Fibroblast of skin of left biceps (primary cell): ENCODE measurements at places on chromosomes 3 and 15.

GRCh38 chr3:38117163-38117716, 19.7 kb downstream of the ACAA1 start:
- no peak for DNase-seq

DNA sequence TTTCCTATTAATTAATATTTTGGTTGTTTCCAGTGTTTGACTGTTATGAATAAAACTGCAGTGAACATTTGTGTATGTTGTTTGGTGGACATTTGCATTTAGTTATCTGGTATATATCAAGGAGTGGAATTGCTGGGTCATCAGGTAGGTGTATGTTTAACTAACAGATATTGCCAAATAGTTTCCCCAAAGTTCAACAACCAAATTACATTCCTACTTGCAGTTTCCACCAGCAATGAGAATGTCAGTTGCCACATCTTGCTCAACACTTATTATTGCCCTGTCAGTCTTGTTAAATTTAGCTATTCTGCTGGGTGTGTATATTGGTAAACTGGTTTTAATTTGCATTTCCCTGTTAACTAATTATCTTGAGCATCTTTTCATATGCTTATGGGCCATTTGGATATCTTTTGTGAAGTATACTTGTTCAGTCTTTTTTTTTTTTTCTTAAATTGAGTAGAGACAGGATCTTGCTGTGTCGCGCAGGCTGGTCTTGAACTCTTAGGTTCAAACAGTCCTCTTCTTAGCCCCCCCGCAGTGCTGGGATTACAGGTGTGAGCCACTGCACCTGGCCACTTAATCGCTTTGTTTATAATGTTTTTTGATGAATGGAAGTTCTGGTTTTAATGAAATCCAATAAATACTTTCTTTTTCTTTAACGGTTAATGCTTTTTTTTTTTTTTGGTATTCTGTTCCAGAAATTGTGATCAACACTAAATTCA, 7.9 kb downstream of the FEM1B start:
- no peak for DNase-seq

DNA sequence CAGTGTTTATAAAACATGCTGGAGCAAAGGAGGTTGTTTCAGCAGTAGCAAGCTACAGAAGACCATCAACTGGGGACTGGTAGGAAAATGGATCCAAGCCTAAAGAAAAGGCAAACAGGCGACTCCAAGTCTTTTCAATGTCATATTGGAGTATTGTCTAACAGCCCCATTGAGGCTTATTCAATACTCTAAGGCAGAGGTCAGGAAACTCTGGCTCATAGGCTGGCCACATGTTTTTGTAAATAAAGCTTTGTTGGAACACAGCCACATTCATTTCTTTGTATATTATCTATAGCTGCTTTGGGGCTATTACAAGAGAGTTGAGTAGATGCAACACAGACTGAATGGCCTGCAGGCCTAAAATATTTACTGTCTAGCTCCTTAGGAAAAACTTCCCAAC, 77.5 kb downstream of the RPL22L1 start:
- DNase-seq: no peak

DNA sequence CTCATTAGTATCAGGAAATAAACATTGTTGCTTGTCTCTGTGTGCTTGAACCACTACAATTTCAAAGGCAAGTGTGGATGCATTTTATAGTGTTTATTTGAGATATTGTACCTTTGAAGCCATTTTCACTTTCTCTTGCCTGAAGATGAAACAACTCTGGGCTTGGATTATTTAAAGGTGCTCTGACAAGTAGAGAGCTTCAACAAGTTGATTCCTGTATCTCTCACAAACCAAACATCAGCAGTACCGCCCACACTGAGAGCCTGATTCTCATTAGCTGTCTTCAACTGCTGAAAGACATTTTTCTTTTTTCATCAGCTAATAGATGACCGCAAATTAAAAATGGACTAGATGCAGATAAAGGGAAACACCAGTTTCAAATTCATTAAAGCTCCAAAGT, 806 bp upstream of the CERS3 start:
- no peak for DNase-seq

- DNase-seq: no peak
Observed at GRCh38 chr3:65814845-65815578, 223.7 kb downstream of the MAGI1 start.

DNA sequence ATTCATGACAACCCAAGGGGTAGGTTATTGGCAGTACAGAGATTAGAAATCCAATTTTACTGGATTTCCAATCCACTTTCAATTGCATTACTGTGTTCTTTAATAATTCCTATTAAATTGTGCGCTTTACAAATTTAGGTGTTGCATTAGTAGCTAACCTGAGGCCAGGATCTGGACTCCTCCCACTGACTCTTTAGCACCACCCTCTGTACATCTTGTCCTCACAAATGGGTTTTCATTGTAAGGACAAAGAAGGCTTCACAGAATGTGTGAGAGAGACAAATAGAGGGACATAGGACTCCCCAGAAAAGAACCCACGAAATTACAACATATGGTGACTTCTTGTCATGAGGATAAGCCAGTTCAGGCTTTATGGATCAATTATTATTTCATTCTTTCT, 643.1 kb upstream of the NAALADL2 start:
- DNase-seq: no peak

- no peak for DNase-seq
Observed at GRCh38 chr15:66389859-66390381, 3.2 kb downstream of the MAP2K1 start.
